ENCODE measurements at places on chromosomes 6 and 20.
A peak's percentile ranks its signal among the peaks of the same experiment; 100 is the strongest.

DNA sequence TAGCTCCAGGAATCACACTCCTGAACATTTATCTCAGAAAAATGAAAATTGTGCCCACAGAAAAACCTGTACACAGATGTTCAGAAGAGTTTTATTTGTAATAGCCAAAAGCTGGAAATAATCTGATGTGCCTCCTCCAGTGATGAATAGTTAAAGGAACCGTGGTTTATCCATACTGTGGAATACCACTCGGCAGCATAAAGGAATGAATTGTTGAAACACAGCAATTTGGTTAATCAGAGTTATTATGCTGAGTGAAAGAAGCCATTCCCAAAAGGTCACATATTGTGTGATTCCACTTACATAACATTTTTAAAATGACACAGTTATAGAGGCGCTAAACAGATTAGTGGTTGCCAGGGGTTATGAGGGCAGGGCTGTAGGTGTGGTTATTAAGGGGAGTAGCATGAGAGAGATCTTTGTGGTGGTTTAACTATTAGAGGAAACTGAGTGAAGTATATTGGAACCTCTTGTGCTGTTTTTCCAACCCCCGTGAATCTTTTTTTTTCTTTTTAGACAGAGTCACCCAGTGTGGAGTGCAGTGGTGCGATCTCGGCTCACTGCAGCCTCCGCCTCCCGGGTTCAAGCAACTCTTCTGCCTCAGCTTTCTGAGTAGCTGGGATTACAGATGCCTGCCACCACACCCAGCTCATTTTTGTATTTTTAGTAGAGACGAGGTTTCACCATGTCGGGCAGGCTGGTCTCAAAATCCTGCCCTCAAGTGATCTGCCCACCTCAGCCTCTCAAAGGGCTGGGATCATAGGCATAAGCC, 26.2 kb downstream of the PSMF1 start:
- H3K4me1 ChIP-seq: no peaks in the 10 kb centered on the region
- peaks cover 49% of the 10 kb centered on the region for H3K36me3 ChIP-seq
- no peaks in the 10 kb centered on the region for H3K27me3 ChIP-seq
- no peak overlapping the region for H3K27ac ChIP-seq
- DNase-seq: no peak
- no peak overlapping the region for H3K4me3 ChIP-seq

- H3K27ac ChIP-seq: no peak overlapping the region
- no peaks in the 10 kb centered on the region for H3K4me1 ChIP-seq
- H3K36me3 ChIP-seq: no peaks in the 10 kb centered on the region
- DNase-seq: no peak
- H3K4me3 ChIP-seq: no peak overlapping the region
Observed at GRCh38 chr6:81362246-81362645, 390.2 kb downstream of the TENT5A start.

DNA sequence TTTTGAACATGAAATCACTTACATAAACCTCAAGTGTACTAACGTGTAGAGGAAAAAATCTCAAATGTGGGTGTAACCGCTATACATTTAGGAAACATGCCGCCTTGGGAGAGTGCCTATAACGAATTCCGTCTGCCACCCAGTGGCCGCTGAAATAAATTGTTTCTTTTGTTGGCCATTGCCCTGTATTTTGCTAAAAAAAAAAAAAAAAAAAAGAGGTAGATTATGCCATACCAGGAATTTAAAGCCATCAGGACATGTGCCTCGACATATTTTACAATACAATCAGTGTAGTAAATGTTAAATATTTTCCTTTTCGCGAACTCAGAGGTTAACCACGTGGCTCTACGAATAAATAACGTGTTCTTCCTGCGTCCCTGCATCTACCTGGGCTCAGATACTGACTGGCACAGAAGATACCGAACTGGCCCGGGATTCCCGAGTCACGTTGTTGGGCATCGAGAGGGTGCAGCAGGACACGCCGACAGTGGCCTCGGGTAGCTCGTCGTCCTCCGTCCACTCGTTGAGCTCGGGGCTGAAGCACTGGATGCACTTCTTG, 14.3 kb downstream of the KLHL31 start:
- H3K4me3 ChIP-seq: peak overlapping the region; percentile 85
- DNase-seq: peak; percentile 82
- H3K4me1 ChIP-seq: peaks cover 39% of the 10 kb centered on the region
- peaks cover 12% of the 10 kb centered on the region for H3K27me3 ChIP-seq
- peak overlapping the region; percentile 91 for H3K27ac ChIP-seq

DNA sequence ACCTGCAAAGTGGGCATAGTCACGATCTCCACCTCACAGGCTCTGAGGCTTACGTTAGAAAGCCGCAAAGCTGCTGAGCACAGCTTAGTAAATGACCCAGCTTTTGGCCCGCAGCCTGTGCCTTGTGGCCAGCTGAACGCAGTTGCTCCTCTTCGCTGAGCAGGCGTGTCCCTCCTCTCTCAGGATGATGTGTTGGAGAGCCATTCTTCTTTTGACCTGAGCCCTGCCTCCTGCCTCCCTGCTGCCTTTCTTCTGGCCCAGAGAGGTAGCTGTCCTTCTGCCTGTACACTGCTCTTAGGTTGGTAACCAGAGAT, 47.6 kb upstream of the MYL9 start:
- H3K4me3 ChIP-seq: no peak overlapping the region
- H3K4me1 ChIP-seq: peaks cover 32% of the 10 kb centered on the region
- H3K27ac ChIP-seq: no peak overlapping the region

GRCh38 chr6:134134654-134135053, 82.2 kb upstream of the SLC2A12 start:
- no peak for DNase-seq
- no peaks in the 10 kb centered on the region for H3K36me3 ChIP-seq
- H3K4me1 ChIP-seq: no peaks in the 10 kb centered on the region
- peaks cover 3% of the 10 kb centered on the region for H3K27me3 ChIP-seq
- H3K27ac ChIP-seq: no peak overlapping the region
- H3K4me3 ChIP-seq: no peak overlapping the region

DNA sequence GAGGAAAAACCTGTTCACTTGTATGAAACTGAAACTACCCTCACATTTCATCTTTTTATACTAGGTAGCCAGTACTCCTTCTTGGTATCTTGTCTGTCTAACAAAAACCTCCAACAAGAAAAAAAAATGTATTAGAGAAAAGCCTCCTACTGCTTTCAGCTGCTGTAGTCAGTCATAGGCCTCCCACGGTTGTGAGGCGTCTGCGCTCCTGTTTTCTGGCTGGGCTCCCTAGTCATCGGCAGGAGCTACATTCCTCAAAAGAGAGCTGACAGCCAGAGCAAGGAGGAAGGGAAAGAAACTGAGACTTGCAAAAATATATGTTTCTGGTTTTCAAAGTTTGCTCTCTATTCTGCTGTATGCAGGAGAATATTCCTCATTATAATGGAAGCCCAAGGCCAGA, 517.0 kb downstream of the LMBRD1 start:
- H3K4me3 ChIP-seq: no peak overlapping the region
- H3K27me3 ChIP-seq: no peaks in the 10 kb centered on the region
- H3K27ac ChIP-seq: no peak overlapping the region
- H3K36me3 ChIP-seq: no peaks in the 10 kb centered on the region
- no peak for DNase-seq

- H3K36me3 ChIP-seq: no peaks in the 10 kb centered on the region
- H3K4me1 ChIP-seq: no peaks in the 10 kb centered on the region
- DNase-seq: no peak
- no peak overlapping the region for H3K4me3 ChIP-seq
- H3K27me3 ChIP-seq: peaks cover 4% of the 10 kb centered on the region
- no peak overlapping the region for H3K27ac ChIP-seq
Observed at GRCh38 chr6:159308198-159308597, 139.0 kb downstream of the FNDC1 start.

GRCh38 chr6:103522045-103522444, 1337.7 kb downstream of the HACE1 start:
- DNase-seq: no peak
- no peak overlapping the region for H3K27ac ChIP-seq
- no peaks in the 10 kb centered on the region for H3K4me1 ChIP-seq
- H3K4me3 ChIP-seq: no peak overlapping the region
- H3K27me3 ChIP-seq: no peaks in the 10 kb centered on the region
- no peaks in the 10 kb centered on the region for H3K36me3 ChIP-seq

DNA sequence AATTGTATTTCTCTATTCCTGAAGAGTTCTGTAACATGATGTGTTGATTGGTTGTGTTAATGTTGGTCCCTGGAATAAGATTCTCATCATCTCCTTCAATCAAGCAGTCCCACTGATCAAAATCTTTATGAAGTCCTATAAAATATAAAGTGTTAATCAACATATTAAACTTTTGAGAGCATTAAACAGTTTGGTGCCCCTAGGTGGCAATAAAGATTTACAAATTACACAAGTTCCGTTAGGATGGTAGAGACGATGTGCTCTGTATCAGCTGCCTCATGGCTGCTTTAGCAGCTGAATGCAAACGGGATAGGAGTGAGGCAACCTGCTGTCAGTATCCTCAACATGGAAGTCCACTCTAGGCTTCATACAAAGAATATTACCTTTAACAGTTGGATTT, 16.9 kb downstream of the TDRD6 start:
- no peak for DNase-seq
- H3K36me3 ChIP-seq: no peaks in the 10 kb centered on the region
- no peaks in the 10 kb centered on the region for H3K4me1 ChIP-seq
- no peak overlapping the region for H3K4me3 ChIP-seq
- peaks cover 31% of the 10 kb centered on the region for H3K27me3 ChIP-seq

DNA sequence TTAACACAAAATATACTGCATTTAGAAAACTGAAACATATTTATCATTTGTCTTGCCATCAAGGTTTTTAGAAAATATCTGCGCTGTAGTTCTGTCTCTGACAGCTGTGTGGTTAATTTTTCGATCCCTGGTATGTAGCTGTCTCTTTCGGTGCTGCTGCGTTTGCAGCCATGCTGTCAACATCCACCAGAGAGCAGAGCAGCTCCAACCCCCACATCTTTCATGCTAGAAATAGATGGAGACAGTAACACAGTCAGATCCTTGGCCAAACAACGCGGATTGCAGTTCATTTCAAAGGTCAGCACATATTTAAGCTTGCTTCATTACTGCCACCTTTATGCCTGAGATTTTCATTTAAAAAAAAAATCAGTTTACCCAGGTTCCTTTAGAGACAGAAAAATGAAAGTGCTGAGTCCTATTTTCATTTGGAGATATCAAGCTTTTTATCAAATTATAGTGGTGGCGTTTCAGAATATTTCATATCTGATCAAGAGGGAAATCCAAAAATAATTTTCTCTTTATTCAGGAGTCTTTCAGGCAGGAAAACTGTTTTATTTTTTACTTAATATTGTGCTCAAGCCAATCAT, 157.7 kb upstream of the MMS22L start:
- H3K4me1 ChIP-seq: no peaks in the 10 kb centered on the region
- H3K4me3 ChIP-seq: no peak overlapping the region
- H3K36me3 ChIP-seq: no peaks in the 10 kb centered on the region
- no peak overlapping the region for H3K27ac ChIP-seq

- DNase-seq: no peak
- peak overlapping the region; percentile 86 for H3K27ac ChIP-seq
- H3K36me3 ChIP-seq: peaks cover 73% of the 10 kb centered on the region
Observed at GRCh38 chr6:33693186-33694105, 18.1 kb downstream of the UQCC2 start.

DNA sequence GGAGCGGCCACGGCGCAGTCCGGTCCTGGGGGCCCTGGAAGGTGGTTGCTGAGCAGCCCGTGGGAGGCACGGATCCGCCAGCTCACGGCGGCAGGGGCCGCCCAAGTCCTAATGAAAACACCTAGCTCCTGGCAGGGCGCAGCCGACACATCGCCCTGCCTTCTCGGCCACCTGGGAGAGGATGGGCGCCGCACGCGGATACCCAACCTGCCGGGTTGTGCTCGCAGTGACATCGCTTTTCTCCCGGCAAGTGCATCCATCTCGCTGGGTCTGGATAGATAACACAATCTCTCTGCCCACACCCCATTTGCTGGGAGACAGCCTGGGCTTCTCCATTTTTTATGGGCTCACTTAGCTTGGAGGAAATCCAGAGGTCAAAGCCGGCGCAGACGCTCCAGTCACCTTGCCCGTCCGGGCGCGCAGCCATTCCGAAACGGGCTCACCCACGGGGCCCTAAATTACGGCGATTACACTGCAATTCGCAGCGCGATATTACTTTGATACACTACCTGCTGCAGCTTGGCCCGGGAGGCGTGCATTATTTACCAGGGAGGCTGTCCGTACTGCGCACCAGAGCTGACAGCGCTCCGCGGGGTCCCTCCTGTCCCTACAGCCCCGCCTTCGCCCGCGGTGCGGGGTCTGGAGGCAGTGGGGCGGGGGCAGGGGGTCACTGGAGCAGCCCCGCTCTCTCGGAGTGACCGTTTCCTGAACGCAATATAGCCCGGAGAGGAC, 36.2 kb upstream of the CCDC167 start:
- H3K4me1 ChIP-seq: no peaks in the 10 kb centered on the region
- DNase-seq: no peak
- H3K27ac ChIP-seq: no peak overlapping the region
- no peak overlapping the region for H3K4me3 ChIP-seq

- H3K4me1 ChIP-seq: peaks cover 52% of the 10 kb centered on the region
- no peak overlapping the region for H3K27ac ChIP-seq
- H3K27me3 ChIP-seq: peaks cover 2% of the 10 kb centered on the region
- H3K4me3 ChIP-seq: no peak overlapping the region
- no peak for DNase-seq
Observed at GRCh38 chr6:157552820-157553485, 172.0 kb downstream of the ZDHHC14 start.

DNA sequence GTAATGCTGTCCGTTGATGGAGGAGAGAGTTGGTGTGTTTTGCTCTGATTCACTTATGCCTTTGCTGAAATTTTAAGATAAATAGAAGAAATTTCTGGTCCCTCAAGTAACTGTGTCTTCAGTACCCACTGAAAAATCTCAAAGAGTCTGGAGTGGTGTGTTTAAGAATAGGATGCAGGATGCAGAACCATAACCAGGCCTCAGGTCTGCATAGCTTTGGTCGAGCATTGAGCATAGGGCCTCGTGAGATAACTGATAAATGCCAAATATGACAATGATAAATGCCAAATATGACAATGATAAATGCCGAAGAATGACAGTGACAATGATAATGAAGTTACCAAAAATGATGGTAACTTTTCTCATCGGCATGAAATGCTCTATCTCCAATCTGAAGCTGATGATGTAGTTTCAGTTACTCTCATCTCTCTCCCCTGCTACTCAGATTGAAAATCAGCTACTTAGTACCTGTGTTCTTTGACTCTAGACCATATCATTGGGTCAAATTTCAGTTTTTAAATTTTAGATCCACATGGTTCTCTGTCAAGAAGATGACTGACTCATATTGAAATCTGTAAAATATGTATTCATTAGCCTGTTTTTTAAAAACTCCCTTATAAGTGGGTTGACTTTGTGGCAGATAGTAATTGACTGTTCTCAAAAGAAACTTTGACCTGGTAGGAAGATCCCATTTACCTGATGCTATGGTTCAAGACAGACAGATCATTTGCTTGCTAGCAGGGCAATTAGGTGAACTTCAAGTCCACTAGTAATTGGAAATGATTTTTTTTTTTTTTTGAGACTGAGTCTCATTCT, 96.6 kb downstream of the SLC16A10 start:
- H3K27me3 ChIP-seq: no peaks in the 10 kb centered on the region
- DNase-seq: no peak
- H3K27ac ChIP-seq: no peak overlapping the region
- no peak overlapping the region for H3K4me3 ChIP-seq
- H3K36me3 ChIP-seq: peaks cover 2% of the 10 kb centered on the region
